Naive B cell (primary cell): ENCODE measurements at places on chromosomes 7 and 10.

- no peak for DNase-seq
Measured at GRCh38 chr7:141377906-141378305, 173.3 kb upstream of the AGK start.

GRCh38 chr10:88086187-88086960, 222.9 kb downstream of the PTEN start:
- no peak for DNase-seq

DNA sequence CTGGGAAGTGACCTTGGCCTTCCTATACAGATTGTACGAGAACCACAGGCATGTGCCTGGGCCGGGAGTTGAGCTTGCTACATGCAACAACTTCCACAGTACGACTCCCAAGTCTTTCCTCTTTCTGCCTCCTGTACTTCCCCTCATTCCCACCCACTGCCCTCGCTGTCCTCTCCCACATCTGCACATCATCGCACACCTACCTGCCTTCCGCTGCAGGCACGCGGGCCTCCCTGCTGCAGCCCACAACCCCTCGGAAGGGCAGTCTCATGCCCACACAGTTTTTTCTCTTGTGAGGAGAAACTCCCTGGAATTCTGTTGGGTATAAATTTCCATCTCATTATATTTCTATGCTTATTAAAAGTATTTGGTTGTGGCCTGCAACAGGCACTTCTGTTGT, 117.2 kb downstream of the ACTR3B start:
- no peak for DNase-seq

DNA sequence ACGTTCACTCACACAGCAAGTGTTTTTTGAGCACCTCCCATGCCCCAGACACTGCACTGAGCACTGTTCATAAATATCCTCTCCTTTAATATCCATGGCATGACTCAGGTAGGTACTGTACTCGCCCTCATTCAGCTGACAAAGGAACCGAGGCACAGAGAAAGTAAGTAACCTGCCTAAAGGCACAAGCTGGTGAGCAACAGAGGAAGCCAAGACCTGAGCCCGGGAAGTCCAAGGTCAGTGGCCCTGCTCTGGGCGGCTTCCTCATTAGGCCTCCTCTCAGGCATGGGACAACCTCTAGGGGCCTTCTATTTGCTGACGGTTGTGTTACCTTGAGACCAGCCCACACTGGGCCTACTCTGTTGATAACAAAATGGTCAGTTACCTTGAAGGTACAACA, 45.1 kb upstream of the EZH2 start:
- DNase-seq, result no peak

DNA sequence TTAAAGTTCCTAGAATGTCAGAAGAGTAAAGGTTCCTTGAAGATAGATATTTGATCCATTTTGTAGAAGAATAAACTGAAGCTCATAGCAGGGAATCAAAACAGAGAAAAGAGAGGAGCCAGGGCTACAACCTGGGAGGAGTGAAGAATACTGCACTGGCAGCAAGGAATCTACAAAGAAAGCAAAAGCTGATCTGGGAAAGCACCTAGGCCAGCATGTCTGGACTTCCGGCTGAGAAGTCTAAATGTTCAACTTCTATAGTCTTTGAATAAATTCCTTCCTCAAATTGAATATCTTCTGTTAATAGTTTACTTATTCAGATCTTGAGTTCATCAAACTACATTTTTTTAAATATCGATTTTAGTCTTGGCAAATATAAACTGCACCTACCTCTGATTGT, 78.2 kb downstream of the VPS41 start:
- DNase-seq, result no peak

DNA sequence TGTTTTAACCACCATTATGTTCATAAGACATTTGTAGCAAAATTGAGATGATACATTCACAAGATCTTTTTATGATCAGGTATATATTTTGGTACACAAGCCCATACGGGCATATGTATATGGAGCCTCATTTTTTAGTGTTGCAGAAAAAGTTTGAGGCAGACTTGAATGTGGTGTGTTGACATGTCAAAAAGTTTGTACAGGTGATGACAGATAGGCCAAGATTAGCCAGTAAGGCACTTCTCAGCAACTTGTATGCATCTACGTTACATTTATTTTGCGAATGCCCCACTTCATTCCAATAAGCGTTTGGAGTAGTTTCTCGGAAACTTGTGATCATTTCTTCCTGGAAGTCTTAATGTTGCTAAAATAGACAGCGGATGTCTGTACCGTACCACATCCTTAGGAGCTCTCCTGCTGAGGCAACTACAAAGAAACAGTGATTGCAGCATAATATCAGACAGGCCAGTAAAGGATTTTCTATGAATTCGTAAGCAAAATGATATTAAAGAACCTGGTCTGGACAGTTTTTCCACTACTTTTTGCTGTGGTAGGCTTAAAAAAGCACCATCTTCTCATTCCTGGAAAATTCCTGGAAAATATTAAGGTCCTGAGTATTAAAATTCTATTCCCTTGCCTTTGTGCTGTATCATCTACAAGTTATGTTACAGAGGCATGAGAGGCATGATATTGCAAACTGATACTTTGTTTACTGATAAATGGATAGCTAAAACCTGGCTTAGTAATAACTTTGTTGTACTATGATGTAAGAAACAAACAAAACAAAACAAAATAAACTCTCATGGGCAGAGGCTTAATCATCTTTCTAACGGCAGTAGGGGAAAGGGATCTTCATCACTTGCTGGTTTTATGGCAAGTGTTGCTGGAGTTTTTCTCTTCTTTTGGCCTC, 153.6 kb downstream of the HDAC9 start:
- DNase-seq, result no peak

DNA sequence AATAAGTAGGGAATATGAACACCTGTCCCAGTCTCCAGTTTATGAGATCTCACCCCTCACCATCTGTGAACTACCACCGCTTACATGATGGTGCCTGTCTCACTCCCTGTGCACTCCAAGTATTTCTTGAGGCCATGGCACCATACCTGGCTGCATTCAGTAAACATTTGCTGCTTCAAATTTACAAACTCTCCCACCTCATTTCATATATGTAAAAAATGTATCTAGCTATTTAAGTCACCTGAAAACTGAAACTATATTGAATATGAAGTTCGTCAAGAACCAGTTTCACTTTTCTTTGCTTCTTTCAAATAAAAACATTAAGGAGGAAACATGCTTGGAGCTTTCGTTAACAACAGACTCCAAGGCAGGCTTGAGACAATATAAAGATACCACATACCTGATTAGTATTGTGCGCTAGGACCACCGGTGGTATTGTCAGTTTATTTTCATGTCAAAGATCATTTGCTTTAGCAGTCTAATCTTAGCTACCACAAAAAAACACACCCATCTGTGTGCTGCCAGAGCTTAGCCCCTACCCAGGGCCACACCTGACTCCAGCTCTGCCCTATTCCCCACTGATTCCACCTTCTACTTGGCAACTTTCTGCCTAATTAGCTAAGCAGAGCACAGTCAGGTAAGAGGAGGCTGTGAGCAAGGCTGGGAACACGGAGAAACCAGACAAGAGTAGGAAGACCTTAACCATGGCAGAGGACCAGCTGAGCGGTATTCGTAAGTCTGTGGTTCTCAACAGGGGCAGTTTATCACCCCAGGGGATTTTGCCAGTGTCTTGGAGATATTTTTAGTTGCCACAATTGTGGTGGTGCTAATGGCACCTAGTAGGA, 92.0 kb downstream of the ZFAND4 start:
- peak; percentile 42 for DNase-seq

- no peak for DNase-seq
Measured at GRCh38 chr10:52755297-52756062, 17.1 kb downstream of the MBL2 start.

DNA sequence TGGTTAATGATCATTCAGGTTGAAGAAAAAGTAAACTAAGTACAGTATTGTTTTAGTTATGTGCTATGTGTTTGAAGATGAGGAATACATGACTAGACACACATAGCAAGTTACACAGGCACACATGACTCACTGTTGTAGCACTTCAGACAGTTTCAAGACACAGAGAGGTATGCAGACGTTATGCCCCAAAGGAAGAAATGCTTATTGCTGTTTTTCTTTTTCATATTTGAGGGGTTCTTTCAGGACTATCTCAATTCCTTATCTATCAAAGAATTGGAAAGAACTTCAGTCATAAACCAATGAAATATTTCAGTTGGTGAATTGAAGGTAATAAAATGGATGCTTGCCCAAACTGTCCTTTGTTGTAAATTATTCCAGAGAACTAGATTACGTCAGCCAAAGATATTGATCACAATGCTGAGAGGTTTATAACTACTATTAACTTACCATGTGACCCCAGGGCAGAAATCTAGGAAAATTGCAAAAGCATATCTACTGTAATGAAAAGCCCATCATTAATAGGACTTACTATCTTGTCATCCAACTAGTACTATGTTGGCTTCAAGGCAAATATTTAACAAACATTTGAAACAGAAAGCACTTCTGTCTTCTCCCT, 61.2 kb upstream of the CAPZA2 start:
- DNase-seq, result no peak

DNA sequence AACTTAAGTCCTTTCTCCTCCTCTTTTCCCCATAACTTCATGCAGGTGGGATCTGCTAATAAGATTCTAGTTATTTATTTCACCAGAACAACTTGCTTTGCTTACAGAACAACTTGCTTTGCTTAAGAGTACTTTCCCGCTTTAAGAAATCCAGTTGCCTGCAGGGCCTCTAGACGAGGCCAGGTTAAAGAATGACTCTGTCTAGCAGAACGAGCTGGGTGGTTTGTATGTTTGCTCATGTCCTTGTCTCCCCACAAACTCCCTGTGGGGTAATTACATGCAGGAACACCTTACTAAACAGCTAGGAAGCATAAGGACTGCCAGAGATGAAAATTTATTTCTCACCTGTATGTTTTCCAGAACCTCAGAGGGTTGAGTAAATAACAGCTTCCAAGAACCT, 8.8 kb upstream of the FZD8 start:
- DNase-seq, result no peak

- DNase-seq, result no peak
Measured at GRCh38 chr7:65449505-65449852, 75.8 kb downstream of the ZNF92 start.
